ENCODE measurements at places on chromosomes 2 and 18. TPM values are rescaled to one million over a fixed set of nuclear protein-coding genes. Genes with fewer than 3 reads are reported as not detected.

Gene CHN1
- total RNA-seq: 23.9 TPM

DNA sequence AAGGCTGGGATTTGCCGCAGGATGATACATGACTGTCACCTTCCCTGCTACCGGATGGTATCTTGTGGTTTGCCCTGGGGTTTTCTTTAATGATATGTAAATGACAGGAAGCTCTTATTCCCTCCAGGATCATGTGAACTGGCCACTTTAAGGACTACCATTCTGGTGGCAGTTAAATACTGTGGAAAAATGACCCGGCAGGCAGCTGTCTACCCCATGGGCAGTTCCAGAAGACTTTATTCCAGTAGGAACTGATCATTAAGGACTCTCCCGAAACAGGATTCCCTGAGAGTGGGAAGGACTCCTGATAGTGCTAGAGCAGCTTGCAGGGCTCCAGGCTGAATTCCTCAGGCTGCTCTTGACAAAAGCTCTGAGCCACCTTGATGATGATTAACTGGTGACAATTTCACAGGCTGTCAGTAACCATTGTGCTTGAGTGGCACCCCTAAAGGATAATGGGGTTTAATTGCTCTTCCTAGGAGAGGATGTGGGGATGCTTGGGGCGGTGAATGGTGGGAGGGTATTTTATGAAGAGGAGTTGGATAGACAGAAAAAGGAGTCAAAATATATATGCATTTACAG, 212.0 kb downstream of the CPS1 start:
- DNase-seq: no peak

DNA sequence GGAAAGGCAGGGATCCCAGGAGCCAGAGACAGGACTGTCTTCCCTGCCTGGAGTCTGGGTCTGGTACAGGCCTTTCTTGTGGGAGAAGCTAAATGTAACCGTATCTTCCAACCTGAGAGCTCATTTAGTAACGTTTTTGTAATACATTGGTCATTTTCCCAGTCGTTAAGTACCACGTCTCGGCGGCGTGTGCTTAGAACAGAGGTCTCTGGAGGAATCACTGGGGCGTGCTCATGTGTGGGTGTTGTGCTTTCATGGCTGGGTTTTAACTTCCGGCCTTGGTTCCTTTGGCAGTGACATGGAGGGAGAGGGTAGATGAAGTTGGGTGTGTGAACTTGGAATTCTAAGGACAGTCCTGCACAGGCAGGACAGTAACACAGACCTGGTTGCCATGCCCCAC, 79.7 kb downstream of the NCK2 start:
- no peak for DNase-seq

GRCh38 chr2:10303181-10303693, 533 bp downstream of the HPCAL1 start:
- no peak for DNase-seq

- peak; percentile 40 for DNase-seq
Observed at GRCh38 chr2:168884975-168885374, 5.3 kb downstream of the SPC25 start.

- DNase-seq: peak; percentile 12
Observed at GRCh38 chr18:10074110-10074509, 160.3 kb downstream of the VAPA start.

Gene UGT1A1
- total RNA-seq: not detected

DNA sequence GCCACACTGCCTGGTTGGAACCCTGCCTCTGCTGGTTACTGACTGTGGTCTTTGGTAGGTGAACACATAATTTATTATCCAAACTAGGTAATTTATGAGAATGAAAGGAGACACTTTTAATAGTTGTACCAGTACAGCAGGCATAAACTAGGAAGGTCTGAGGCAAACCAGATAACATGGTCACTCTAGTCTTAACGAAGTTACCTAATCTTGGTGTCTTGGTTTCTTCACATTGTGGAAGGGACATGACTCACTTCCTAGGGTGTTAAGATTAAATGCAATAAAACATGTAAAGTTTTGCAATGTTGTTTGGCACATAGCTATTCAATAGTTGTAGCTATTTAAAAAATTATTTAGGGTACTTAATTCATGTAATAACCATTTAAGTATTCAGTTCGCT, 23.3 kb downstream of the SPTBN1 start:
- peak; percentile 46 for DNase-seq

DNA sequence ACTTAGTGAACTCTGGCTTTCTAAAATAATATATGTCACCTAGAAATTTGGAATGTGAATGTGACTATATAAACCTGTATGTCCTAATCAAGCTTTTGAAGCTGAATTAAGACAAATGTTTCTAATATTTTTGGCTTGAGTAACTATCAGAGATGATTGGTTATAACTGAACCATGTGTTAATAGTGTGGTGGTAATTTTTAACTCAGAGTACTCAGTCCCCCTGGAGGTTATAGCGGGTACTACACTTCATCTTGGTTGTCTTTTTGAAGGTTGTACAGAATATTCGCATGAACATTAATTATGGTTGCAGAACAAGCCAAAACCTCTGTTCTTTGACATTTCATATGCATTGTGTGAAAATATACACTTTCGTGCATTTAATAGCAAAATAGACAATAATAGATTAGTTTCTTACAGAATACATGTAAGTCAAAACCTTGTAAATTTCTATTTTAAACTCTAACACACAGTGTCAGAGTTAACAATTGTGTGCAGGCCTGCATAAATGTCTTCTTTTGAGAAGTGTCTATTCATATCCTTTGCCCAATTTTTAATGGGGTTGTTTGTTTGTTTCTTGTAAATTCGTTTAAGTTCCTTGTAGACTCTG, 86.0 kb downstream of the OSBPL6 start:
- peak; percentile 41 for DNase-seq

Gene CD207
- not detected for total RNA-seq

Gene FHOD3
- total RNA-seq: 6.1 TPM

Gene SAG
- total RNA-seq: not detected

- DNase-seq: no peak
Observed at GRCh38 chr2:79892123-79892522, 379.3 kb downstream of the CTNNA2 start.

DNA sequence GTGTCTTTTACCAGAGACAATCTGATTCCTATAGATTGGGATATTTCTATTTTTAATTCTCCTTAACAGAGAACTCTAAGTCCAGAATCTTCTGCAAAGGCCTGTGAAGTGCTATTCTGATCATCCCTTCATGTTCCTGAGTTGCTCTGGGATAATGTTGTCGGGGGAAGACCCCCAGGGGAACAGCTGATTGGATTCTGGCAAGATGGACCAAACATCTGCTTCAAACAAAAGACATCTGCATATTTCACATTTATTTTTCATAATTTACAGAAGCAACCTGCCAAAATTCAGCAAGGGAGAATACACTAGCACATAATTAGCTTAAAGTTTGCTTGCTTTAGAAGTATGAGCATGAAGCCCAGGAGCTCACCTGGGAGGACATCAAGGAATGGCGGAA, 116.0 kb upstream of the ETAA1 start:
- no peak for DNase-seq

DNA sequence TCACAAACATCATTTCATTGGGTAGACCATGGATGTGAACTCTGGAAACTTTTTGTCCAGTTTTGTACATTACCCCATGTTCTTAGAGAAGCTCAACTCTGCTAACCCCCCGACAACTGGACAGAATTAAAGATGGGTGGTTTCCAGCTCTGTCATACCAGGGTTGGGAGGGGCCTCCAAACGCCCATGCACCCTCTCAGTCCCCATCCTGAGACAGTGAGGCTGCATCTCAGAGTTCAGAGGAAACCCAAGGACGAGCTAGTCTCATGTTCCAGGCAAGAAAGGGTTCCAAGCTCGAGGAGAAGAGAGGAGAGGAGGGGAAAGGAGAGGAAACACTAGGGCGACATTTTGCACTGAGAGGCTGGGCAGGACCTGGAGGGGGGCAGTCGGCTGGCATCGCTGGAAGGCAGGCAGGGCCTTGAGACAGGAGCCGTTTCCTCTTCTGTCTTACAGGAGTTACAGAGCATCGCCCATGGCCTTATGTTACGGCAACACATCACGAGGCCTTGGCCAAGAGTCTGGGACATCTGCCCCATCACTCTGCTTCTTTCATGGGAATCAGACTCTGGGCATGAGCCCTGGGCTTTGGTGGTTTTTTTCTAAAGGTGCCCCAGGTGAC, 16.4 kb downstream of the MAL start:
- DNase-seq: no peak

DNA sequence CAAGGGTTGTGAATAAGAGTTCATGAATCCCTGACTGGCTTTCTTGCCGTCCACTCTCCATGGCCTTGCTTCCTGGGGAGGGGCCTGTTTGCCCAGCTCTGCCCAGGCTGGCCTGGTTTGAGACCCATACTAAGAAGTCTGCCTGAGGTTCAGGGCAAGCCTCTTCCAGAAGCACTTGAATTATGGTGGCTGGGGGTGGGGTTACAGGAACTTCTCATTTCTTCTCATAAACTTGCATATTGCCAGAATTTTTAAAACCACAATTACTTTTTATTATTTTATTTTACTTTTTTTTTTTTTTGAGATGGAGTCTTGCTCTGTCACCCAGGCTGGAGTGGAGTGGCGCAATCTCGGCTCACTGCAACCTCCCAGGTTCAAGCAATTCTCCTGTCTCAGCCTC, 42.0 kb downstream of the GORASP2 start:
- no peak for DNase-seq

DNA sequence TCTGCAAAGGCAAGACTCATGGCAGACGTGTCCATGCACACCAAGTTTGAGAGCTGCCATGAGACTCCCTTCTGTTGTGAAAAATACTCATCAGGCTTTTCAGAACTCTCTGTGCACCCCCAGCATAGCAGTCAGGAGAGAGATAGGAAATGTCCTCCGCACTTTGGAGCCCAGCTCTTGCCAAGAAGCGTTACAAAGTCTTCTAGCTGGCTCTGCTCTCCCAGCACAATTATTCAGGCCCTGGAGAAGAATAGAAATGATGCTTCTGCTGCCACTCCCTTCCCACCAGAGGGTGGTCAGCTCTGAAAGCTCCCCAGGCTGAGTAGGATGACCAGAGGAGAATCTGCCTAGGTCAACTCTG, 594.4 kb upstream of the ID2 start:
- no peak for DNase-seq

Data from astrocyte (in vitro differentiated cells and primary cell).